Stimulated activated CD8-positive, alpha-beta memory T cell treated with anti-CD3 and anti-CD28 coated beads, Interleukin-7, amount 100 ng/mL, for 4 hours (primary cell): ENCODE measurements at places on chromosomes 12 and 14.

DNA sequence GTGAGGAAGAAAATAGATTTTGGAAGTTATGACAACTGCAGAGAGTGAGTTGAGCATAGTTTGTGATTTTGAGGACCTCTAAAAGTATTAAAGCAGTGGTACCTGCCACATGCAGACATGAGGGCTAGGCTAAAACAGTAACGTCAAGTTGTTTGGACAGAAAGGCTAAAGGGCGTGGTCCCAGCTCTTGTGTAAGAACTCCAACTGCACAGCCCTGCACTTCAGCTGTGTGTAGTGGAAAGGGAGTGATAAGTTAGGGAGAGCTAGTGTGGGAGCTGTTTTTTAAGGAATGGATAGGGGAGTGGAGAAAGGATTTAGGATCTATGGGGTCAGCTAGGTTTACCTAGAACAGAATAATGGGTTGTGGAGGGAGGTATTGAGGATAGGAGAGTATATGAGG, 39.5 kb downstream of the TESPA1 start:
- DNase-seq, result no peak

DNA sequence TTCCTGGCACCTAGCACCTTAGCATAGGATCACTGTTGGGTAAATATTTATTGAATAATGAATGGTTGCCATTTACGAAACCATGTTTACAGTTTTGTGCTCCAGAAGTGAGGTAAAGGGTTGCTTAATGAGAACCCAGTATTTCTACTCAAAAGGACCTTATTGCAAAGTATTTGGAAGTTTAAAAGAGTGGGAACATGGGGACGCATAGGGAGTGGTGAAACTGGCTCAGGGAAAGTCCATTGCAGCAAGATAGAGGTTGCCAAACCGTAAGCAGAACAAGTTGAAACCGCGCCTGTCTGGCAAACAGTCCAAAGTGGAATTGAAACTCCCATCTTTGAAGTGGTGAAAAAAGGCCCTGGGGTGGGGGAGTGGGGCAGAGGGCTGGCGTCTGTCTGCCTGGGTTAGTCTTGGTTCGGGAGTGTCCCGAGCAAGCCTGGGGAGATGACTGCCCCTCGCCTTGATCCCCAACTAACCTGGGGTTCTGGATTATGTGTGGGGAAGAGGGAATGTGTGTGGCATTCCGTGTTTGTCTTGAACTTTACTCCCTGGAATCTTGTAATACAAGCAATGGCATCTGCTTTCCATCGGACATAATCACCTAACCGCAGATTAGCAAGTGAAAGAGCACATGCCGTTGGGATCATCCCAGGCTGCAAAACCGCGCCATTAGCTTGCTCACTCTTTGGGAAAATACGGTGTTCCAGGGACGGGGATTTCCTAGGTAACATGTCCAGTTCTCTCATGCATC, 7.2 kb downstream of the ALDH2 start:
- no peak for DNase-seq

DNA sequence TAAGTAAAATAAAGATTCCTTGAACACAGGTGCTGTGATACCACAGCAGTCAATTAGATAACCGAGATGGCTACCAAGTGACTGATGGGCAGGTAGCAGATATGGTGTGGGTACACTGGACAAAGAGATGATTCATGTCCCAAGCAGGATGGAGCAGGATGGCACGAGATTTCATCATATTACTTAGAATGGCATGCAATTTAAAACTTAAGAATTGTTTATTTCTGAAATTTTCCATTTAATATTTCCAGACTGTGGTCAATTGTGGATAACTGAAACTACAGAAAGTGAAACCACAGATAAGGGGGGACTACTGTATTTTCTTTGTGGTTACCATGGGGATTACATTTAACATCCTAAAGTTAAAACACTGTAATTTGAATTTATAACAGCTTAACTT, 7.5 kb upstream of the ZFP36L1 start:
- no peak for DNase-seq

GRCh38 chr12:27560126-27560525, 36.1 kb downstream of the PPFIBP1 start:
- DNase-seq, result no peak

- DNase-seq, result no peak
Observed at GRCh38 chr12:111425655-111426054, 19.9 kb downstream of the SH2B3 start.

GRCh38 chr14:100108840-100109593, 43.8 kb downstream of the EVL start:
- DNase-seq, result no peak
